PC-9 (cell line): ENCODE measurements at places on chromosomes 2 and 18. TPM values are rescaled to one million over a fixed set of nuclear protein-coding genes. Genes with fewer than 3 reads are reported as not detected.

DNA sequence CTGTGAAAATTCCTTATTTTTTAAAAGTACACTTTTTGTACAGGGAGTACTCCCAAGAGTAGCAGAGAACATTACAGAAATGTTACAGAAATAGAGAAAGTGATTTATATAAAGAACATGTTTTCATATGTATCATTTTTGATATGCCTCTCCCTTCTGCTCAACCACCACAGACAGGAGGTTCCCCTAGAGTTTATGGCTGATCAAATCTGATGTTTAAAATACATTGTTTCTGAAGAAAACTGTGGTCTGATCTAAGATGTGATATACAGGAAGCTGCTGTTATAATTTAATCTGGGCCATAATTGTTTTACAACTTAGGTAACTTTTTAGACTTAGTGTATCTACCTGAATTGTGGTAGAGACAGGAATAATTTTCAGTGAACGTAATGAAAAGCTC, 37.0 kb downstream of the STAT4 start:
- H3K4me3 ChIP-seq = no peak overlapping the region
- H3K4me1 ChIP-seq = no peaks in the 10 kb centered on the region
- no peaks in the 10 kb centered on the region for H3K27me3 ChIP-seq
- DNase-seq = no peak
- H3K27ac ChIP-seq = no peak overlapping the region
- no peaks in the 10 kb centered on the region for H3K36me3 ChIP-seq

DNA sequence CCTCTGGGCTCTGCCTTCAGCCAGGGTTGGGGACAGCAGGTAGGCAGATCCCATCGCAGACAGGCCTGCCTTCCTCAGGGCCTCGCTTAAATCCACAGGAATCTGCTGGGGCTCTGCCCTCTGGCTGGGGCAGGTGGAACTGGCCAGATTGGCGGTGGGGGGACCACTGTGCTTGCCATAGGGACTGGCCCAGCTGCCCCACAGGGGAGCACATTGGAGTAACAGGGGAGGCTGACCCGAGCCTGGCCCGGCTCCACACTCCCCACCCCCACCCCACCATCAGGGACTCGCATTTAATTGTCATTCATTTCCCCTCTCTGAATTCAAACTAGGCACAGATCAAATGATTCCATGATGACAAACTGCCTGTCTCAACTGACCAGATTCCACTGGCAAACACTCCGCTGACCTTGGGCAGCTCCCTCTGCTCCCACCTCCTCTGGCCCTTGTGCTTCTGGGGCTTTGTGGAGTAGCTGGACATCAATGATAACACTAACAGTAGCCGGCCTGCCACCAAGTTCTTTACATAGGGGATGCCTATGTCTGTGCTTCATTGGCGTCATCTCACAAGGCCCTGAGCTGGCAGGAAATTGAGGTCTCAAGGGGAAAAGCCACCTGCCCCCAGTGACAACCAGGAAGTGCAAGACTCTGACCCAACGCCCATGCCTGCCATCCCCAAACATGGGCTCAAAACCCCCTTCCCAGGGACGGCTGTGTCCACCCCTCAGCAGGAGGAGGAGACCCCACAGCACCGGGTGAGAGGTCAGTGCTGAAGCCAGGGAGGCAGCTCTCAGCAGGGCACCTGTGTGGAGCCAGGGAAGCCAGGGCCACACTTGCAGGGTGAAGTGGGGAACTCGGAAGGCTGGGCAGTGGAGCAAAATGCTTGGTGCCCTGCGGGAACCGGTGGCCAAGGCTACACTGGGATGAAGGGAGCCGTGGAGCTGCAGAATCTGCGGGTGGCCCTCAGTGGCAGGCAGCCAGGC, 2.1 kb upstream of the B3GNT7 start:
- no peak for DNase-seq
- H3K27ac ChIP-seq = no peak overlapping the region
- H3K4me3 ChIP-seq = no peak overlapping the region
- H3K36me3 ChIP-seq = no peaks in the 10 kb centered on the region
- peaks cover 20% of the 10 kb centered on the region for H3K4me1 ChIP-seq

- no peak for DNase-seq
- H3K27me3 ChIP-seq = no peaks in the 10 kb centered on the region
- no peaks in the 10 kb centered on the region for H3K4me1 ChIP-seq
- no peak overlapping the region for H3K4me3 ChIP-seq
- no peak overlapping the region for H3K27ac ChIP-seq
These were observed 179.7 kb downstream of the TRIB2 start for GRCh38 chr2:12896318-12896982.

- H3K36me3 ChIP-seq = no peaks in the 10 kb centered on the region
- H3K4me1 ChIP-seq = no peaks in the 10 kb centered on the region
- H3K27me3 ChIP-seq = 0 out of 2 replicates have a peak, but pooled peaks cover 6% of the 10 kb centered on the region
- H3K27ac ChIP-seq = no peak overlapping the region
- no peak overlapping the region for H3K4me3 ChIP-seq
- DNase-seq = no peak
These were observed 230.2 kb downstream of the CELF4 start for GRCh38 chr18:37335409-37335736.

DNA sequence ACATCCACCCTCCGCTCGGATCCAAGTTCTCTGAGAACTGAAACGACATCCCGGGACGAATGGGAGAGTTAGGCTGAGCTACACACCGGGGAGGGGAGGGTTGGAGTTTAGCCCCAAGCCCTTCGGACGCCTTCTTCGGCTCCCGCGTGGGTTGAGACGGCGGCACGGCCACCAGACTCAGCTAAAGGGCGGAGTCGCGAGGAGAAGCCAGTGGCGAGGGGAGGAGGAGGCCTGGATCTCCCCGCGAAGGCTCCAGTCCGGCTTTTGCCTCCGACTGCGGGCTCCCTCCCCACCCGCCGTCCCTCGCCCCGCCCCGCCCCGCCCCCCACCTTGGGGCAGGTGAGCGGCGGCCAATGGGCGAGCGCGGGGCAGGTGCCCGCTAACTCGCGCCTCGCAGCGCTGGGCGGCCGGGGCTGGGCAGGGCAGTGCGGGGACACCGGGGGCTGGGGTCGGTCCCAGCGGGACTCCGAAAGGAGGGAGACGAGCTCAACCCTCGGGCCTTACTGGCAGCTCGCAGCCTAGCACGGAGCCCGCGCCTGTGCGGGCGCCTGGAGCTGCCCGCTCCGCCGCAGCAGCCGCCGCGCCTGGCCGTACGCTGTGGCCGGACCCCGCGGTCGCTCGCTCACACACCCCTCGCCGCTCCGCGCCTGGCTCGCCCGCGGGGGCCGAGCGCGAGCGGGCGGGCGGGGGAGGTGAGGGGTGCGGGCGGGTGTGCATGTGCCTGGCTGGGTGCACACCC, at the start of gene EMX1:
Gene EMX1, plus strand, starts transcription at position 382 of the 739 bp plus-strand sequence. Its CDS starts 334 bp downstream, at position 716.
- H3K4me3 ChIP-seq = peak within 1 kb of the TSS; percentile 74
- H3K36me3 ChIP-seq = no peaks in the 10 kb centered on the region
- no peak within 1 kb of the TSS for H3K27ac ChIP-seq
- DNase-seq = peak; percentile 74

DNA sequence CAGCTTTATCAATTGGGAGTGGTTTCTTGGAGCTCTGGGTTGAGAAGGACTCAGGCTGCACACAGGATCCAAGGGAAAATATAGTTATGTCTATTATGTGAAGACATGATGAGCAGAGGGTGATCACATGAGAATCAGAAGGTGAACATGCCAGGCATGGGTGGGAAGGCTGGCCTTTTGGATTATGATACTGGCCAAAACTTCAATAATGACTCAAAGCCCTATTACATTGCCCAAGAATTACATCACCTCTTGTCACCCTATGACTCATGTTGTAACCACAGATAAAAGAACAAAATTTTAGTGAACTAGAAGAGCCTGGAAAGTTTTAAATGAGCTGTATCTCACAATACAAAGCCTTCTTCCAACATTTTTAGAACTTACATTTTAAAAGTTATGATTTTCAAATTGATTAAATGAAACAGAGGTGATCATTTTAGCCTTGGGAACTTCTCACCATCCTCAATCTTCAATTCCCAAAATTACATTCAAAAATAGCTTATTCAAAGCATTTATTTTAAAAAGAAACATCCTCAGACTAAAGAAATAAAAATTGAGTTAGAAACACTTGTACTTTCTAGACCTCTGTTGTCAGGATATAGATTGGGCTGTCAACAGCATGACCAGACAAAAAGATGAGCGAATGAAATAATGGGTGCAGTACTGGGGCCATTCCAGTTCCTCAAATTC, 428.3 kb downstream of the MBD2 start:
- no peaks in the 10 kb centered on the region for H3K36me3 ChIP-seq
- no peak overlapping the region for H3K27ac ChIP-seq
- H3K4me1 ChIP-seq = no peaks in the 10 kb centered on the region
- H3K4me3 ChIP-seq = no peak overlapping the region

The HOXD11 gene
- total RNA-seq = not detected in 2 replicates

The PHOSPHO2 gene
- total RNA-seq = 5.3 and 5.9 TPM in 2 replicates
